ENCODE measurements at places on chromosomes 13 and 19.

GRCh38 chr13:25384758-25385410, 13.1 kb downstream of the ATP8A2 start:
- DNase-seq: no peak

DNA sequence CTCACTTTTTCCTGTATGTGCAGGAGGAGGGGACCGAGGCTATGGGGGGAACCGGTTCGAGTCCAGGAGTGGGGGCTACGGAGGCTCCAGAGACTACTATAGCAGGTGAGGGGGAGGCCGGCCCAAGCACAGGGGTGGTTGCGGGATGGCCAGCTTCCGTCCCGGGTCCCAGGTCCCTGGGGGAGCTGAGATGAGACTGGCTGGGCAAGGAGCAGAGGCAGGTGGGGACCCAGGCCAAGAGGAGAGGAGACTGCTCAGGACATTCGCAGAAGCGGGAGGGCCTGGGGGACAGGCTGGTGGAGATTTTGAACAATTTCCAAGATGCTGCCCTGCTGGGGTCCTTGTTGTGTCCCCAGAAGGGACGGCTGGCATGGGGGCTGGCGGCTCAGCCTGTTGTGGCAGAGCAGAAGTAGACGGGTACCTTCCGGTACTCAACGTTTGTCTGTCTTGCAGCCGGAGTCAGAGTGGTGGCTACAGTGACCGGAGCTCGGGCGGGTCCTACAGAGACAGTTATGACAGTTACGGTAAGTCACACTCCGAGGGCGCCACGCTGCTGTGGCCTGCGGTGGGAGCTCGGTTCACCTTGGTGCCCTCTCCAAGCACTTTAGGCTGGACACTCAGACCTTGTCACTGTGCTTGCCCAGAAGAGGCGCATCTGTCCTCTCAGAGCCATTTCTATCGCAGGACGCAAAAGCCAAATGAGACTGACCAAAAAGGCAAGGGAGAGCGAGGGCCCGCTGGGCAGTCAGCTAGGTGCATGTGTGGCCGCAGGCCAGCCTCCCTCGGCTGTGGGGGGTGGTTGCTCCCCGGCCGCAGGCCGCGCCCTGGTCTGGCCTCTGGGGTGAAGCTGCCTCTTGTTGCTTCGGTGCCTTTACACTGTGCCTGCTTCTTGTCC, 2.6 kb downstream of the CIRBP start:
- no peak for DNase-seq

DNA sequence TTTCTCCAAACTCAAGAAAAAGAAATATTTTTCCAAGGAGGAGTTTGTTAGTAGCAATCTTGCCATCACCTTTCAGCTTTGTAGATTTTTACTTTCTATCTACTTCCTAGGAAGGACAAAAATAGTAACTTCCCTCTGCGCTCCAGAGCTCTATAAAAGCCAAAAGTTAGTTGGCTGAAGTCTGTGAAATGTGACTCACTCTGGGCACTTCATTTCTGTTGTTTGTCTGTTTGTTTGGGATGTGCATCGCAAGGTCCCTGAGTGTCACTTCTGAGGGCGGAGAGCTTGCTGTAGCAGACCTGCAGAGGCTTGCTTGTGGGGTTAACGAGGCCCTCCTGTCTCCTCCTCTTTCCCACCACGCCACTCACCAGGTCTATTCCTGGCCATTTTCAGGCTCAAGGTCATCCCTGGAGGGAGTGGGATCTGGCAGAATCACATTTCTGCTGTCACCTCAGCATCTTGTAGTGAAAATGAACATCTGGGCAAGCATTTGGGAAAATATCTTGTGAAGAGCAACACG, 307.6 kb downstream of the GPC6 start:
- DNase-seq: no peak

DNA sequence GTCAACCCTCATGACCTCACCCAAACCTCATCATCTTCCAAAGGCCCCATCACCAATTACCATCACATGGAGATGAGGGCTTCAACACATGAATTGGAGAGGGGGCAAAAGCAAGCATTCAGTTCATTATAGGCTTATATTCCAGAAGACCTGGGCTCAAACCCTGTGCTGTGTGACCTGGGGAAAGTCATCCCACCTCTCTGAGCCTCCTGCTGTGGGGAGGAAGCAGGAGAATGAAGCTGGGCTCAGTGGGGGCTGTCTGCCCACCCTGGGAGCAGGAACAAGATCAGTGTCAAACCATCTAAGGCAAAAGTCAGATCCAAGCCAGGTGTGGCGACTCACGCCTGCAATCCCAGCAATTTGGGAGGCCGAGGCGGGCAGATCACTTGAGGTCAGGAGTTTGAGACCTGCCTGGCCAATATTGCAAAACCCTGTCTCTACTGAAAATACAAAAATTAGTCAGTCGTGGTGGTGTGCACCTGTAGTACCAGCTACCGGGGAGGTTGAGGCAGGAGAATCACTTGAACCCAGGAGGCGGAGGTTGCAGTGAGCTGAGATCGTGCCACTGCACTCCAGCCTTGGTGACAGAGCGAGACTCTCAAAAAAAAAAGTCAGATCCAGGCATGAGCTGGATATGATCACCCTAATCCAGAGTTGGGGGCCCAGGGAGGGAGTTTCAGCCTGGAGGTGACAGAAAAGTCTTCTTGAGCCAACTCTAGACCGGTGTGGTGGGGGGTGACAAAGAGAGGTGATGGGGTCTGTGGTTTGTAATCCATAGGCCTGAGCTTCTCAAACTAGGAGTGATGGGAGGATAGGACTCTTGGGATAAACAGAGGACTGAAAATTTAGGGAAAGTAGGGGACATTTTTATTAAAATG, 1.6 kb upstream of the TPM4 start:
- no peak for DNase-seq

DNA sequence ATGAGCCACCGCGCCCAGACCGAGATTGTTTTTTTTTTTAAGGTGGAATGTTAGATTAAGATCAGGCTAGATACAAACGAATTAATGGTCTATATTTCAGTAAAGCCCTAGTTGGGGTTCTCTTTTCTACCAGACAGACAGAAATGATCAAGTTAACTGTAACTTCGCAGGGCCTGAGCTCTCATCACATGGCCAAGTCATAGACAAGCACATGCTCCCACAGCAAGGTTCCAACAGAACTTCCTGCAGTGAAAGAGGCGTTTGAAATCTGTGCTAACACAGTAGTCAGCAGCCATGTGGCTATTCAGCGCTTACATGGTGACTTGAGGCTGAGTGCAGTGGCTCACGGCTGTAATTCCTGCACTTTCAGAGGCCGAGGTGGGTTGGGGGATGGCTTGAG, 34.7 kb upstream of the SEMA6B start:
- no peak for DNase-seq

DNA sequence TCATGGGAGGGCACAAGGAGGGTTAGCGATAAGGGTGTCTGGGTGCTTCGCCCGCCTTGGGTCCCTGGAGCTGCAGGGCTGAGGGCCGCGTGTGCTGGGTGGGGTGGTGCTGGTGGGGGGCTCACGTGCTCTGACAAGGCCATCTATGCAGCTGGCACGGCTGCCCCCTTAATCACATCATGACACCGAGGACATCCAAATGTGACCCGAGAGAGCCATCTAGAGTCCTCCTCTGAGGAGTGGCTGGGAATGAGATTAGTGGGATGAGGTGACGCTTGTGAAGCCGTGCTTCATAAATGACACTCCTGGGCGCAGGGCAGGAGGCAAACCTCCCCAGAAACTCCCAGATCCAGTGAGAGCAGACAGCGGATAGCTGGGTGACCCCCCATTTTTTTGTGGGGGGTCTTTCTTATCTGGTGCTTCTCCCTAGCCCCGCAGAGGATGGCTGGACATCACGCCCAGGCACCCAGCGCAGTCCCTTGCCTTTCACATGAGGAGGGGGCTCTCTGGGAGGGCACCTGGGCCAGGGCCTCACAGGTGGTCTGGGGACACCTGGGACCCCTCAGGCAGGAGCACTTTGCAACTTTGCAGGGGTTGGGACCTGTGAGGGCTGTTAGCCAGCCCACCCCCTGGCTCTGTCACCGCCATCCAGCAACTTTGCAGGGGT, 6.6 kb downstream of the FZR1 start:
- no peak for DNase-seq

GRCh38 chr13:75876142-75877050, 240.3 kb downstream of the LMO7 start:
- peak; percentile 69 for DNase-seq

DNA sequence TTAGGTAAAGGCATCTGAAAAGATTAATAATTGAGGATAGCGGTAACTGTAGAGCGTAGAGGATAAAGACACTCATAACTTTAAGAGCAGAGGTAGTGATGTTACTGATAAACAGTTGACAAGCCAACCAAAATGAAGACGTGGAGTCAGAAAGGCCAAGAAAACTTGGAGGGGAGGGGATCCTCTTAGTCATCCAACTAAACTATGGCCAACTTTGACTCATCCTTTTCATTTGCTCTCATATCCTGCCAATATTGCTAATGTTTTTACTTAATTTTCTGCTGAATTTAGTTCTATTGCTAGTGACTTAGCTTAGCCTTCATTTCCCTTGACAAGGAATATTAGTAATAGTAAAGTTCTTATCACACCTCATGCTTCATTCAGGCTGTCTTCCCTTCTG, 13.4 kb downstream of the ITGBL1 start:
- DNase-seq: peak; percentile 1

DNA sequence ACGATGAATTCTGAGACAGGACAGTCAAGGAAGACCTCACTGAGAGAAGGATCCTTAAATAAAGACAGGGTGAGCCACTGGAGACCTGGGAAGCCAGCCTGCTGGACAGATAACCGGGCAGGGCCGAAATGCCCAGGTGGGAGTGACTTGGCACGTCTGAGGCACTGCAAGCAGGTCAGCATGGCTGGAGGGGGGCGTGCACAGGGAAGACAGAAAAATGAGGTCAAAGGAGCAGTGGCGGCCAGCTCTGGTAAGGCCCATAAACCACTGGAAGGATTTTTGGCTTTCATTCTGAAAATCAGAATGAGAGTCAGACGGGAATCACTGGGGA, 5.8 kb upstream of the ATP1A3 start:
- DNase-seq: no peak

GRCh38 chr19:55528030-55528803, 8.7 kb downstream of the SBK2 start:
- no peak for DNase-seq

DNA sequence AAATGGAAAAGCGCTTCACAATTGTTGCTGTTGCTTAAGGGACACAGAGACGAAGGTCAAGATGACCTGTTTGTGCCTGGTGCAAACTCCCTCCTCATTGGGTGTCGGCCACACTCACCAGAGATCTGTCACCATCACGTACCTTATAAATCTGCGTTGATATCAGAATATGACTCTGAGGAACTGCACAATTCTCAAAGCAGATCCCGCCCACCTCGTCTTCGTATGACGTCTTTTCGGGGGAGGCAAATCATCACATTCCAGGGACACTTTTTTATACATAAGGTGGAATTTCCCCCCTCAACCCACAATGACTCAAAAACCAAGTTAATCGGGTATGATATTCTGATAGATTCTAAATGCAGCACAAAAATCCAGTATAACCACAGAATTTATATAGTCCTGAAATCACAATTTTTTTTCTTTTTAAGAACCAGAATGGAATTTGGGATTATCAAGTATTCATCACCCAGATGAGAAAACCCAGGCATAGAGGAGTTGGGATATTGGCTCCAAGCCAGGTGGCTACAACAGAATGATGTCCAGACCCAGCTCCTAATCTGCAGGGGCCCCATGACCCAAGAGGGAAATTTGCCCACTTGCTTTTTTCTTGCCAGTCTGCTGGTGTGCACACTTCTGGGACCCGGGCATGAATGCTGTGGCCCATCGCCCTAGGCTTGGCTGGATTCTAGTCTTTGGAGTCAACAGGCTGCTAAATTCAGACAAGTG, 50.6 kb upstream of the MTIF3 start:
- DNase-seq: no peak

- no peak for DNase-seq
These were observed 180.6 kb upstream of the SOX1 start for GRCh38 chr13:111886217-111886945.

DNA sequence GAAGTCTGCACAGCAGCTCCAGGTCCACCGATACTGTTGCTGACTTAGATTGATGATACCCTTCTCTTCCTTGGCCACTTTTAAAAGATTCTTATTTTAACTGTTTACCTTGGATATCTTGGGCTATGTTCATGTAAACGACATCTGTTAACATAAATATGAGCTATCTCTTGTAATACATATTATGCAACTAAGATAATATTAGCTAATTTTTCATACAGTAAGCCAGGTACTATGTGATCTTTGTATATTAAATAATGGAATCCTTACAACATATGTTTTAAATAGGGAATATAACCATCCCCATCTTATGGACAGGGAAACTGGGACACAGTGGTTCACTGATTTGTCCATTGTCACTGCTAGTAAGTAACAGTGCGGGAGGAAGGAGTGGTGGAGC, 37.9 kb downstream of the TNFRSF19 start:
- no peak for DNase-seq

GRCh38 chr19:44856421-44857083, 10.5 kb downstream of the NECTIN2 start:
- no peak for DNase-seq

DNA sequence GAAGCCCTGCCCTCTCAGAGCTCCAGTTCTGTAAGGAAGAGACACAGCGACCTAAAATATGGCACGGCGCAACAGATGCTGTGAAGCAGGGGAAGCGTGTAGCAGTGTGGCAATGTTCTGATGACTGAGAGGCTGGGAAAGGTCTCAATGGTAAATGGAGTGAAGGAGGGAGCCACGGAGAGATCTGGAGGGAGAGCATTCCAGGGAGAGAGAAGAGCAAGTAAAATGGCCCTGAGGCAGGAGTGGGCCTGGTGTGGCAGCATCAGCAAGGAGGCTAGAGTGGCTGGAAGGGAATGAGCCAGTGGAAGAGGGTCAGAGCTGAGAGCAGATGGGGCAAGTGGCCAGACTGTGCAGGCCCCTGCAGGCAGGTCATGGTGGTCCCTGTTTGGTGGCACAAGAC, 16.4 kb downstream of the RCN3 start:
- DNase-seq: no peak

GRCh38 chr13:50152655-50153309, 137.5 kb downstream of the KCNRG start:
- no peak for DNase-seq

GRCh38 chr19:35460608-35461007, 12.6 kb downstream of the FFAR2 start:
- no peak for DNase-seq

DNA sequence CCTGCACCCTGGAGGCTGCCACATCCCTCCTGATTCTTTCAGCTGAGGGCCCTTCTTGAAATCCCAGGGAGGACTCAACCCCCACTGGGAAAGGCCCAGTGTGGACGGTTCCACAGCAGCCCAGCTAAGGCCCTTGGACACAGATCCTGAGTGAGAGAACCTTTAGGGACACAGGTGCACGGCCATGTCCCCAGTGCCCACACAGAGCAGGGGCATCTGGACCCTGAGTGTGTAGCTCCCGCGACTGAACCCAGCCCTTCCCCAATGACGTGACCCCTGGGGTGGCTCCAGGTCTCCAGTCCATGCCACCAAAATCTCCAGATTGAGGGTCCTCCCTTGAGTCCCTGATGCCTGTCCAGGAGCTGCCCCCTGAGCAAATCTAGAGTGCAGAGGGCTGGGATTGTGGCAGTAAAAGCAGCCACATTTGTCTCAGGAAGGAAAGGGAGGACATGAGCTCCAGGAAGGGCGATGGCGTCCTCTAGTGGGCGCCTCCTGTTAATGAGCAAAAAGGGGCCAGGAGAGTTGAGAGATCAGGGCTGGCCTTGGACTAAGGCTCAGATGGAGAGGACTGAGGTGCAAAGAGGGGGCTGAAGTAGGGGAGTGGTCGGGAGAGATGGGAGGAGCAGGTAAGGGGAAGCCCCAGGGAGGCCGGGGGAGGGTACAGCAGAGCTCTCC, 6.9 kb upstream of the CEACAM5 start:
- peak; percentile 11 for DNase-seq

Data from activated CD4-positive, alpha-beta T cell treated with anti-CD3 and anti-CD28 coated beads, Interleukin-2, amount 50 U/mL, for 16 hours (primary cell).